Activated naive CD4-positive, alpha-beta T cell treated with anti-CD3 and anti-CD28 coated beads, Interleukin-2, amount 50 U/mL, for 16 hours (primary cell): ENCODE measurements at places on chromosomes 2 and 18.

GRCh38 chr2:212726403-212726802, 187.8 kb upstream of the ERBB4 start:
- no peak for DNase-seq

DNA sequence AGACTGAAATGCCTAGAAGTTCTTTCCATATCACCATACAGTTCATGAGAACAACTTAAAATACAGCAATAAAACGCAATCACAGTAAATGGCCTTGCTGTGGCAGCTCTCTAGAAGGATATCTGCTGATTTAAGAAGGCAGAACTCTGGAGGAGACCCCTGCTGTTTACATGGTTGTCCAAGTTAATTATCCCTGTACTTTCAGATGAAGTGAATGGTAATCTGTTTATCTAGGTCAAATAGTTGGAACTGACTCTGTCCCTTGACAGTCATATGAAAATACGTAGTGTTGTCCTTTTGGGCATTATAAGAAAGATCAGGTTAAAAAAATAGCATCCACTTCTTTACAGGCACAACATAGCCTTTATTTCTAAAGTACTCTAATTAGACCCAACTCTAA, 115.6 kb downstream of the COLEC12 start:
- no peak for DNase-seq

GRCh38 chr18:60162388-60162787, 210.2 kb downstream of the MC4R start:
- no peak for DNase-seq

DNA sequence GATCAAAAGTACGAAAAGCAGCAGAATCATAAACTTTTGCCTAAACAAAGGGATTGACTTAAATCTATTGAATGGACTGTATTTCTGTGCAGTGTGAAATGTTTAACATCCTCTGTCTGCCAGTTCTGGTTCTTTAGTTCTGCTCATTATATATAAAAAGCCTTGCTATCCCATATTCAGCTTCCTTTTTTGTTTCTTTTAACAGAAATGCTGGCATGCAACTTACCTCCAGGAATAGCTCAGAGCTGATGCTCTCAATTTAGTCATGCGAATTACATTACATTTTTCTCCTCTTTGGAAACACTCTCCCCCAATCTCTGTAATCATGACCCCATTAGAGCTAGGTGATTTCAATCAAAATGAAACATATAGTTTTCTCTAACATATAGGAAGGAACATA, 73.6 kb downstream of the SPHKAP start:
- no peak for DNase-seq

GRCh38 chr18:43772907-43773306, 495.6 kb upstream of the SYT4 start:
- no peak for DNase-seq

GRCh38 chr2:45182667-45183295, 173.5 kb upstream of the SIX2 start:
- no peak for DNase-seq

GRCh38 chr18:9827211-9827792, 58.5 kb upstream of the TXNDC2 start:
- no peak for DNase-seq

GRCh38 chr2:10162586-10163497, 40.3 kb downstream of the RRM2 start:
- DNase-seq: no peak

DNA sequence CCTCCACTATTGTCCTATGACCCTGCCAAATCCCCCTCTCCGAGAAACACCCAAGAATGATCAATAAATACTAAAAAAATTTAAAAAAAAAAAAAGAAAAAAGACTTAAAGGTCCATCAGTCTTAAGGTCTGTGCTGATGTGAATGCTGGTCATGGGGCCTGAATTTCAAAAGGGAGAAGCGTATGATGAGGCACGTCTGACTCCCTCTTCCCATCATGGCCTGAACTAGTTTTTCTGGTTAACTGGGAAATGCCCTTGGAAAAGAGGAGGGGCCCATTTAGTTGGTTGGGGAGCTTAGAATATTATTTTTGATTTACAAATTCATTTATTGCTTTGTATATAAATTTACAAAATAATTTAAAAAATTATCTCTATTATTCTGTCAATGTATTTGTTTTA, 291.0 kb upstream of the CDH19 start:
- DNase-seq: no peak

DNA sequence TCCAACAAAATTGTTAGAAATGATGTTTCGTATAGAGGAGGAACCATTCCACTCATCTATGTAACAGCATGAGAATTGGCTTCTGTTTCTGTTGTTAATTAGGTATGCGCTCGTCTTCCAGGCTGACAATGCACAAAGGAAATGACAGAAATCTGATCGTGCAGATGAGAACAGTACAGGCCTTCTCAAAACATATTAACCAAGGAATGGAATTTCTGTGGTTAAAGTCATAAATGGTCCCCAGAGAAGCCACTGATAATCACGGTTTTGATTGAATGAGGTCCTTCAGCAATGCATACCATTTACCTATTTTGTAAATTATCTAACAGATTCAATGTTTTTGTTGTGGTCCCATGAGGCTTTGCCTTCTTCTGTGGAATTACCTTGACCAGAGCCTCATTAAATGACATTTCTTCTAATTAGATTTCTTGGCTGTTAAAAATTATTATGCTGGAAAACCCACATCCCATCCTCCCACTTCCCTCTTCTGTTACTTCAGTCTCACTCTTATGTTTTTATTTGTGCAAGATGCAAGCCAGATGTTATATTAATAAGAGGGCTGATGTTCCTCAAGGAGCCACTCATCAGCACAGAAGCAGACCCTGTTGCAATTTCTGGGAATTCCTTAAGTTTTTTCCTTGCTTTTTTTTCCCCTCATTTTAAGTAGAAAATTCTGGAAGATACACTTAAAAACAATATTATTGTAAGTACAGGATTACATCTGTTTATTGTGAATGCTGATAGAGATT, 395.8 kb downstream of the PID1 start:
- no peak for DNase-seq

- DNase-seq: no peak
Observed at GRCh38 chr2:27255660-27256059, 7.2 kb downstream of the SLC30A3 start.

DNA sequence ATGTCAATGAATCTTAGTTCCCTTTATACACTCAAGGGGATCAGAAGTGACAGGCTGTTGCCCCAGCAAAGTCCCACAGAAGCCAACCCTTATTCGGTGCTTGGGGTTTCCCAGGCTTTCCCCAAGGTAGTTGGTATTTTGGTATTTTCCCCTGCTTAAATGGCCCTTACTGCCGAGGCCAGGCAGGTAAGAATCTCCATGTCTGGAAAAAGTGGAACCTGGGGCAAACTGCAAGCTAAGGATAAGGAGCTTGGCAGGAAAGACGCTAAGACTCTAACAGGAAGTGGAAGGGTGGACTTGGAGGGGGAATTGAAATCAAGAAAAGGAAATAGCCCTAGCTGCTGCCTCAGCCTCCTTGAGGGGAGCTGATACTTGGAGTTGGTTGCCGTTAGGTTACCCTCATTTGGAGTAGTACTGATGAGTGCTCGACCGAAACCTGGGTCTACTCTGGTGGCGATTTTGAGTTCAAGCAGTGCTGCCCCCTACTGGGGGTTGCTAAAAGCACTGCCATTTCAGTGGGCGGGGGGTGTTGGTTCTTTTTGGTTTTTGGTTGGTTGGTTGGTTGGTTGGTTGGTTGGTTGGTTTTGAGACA, 3.3 kb upstream of the GPBAR1 start:
- peak; percentile 61 for DNase-seq

- no peak for DNase-seq
Observed at GRCh38 chr18:12287131-12287681, 20.8 kb upstream of the TUBB6 start.

- DNase-seq: no peak
Observed at GRCh38 chr18:54983041-54983686, 23.9 kb upstream of the CCDC68 start.

DNA sequence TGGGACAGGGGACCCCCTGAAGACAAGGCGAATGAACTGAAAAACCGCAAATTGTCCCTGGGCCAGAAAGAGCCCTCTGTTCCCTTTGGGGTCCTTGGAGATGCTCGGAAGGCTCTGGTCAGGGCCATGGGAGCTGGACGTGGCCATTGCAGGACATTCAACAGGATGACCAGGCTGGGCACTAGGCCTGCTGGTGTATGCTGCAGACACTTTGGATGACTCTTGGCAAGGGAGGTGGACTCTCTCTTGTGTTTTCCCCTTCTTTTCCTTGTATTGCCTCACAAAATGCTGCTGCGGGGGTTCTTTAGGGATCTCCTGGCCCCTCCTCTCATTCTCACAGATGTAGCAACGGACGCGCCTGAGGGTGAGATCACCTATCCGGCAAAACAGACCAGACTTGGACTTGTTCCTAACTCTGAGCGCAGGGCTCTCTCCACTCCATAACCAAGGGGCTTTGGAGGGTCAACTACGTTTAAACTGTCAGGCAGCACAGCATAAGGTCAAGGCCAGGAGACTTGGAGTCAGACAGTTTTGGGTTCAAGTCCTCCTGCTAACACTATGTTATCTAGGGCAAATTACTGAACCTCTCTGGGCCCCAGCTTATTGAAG, 41.8 kb upstream of the SH3RF3 start:
- no peak for DNase-seq

- DNase-seq: no peak
Observed at GRCh38 chr2:150538651-150539201, 51.3 kb upstream of the RND3 start.

- no peak for DNase-seq
Observed at GRCh38 chr18:69951182-69951581, 3.5 kb upstream of the CD226 start.

- DNase-seq: no peak
Observed at GRCh38 chr2:151381266-151381665, 23.9 kb downstream of the TNFAIP6 start.

GRCh38 chr2:34001557-34001956, 402.5 kb upstream of the FAM98A start:
- DNase-seq: no peak

GRCh38 chr2:203685789-203686420, 20.5 kb upstream of the CD28 start:
- no peak for DNase-seq

DNA sequence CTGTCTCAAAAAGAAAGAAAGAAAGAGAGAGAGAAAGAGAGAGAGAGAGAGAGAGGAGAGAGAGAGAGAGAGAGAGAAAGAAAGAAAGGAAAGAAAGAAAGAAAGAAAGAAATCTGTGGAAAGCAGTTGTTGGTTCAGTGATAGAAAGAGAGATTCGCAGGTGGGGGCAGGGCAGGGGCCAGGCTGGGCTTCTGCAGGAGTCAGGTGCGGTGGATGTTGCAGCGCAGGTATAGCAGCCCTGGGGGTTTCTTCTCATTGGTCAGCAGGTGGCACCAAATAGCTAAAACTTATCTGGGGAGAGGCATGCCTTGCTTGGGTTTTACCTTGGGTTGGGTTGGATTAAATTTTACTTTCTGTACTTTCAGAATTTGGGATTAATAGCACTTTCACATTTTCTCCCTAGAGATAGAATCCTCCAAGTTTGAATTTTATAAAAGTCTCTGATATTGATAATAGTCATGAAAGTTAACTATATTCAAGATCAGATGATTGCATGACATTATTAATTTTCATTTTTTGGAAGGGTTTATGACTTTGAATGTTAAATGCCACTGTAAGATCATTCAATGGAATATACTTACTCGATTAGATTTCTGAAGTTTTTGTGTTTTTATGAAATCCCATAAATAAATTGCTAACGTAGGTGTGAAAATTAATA, 66.6 kb downstream of the SPTBN1 start:
- DNase-seq: peak; percentile 59

DNA sequence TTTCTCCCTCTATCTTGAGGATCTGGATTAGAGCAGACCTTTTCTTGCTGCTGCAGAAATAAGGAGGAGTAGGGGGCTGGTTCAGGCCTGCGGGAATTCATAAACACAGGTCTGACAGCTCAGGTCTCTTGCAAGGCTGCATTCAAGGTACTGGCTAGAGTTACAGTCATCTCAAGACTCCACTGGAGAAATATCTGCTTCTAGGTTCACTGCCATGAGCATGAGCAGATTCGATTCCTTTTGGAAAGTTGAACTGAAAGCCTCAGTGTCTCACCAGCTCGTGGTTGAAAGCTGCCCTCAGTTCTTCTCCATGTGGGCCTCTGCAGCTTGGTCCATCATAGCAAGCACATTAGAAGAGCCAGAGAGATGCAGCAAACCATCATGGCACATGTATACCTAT, 124.4 kb upstream of the SETBP1 start:
- DNase-seq: no peak

- no peak for DNase-seq
Observed at GRCh38 chr2:149739883-149740265, 152.3 kb upstream of the MMADHC start.

DNA sequence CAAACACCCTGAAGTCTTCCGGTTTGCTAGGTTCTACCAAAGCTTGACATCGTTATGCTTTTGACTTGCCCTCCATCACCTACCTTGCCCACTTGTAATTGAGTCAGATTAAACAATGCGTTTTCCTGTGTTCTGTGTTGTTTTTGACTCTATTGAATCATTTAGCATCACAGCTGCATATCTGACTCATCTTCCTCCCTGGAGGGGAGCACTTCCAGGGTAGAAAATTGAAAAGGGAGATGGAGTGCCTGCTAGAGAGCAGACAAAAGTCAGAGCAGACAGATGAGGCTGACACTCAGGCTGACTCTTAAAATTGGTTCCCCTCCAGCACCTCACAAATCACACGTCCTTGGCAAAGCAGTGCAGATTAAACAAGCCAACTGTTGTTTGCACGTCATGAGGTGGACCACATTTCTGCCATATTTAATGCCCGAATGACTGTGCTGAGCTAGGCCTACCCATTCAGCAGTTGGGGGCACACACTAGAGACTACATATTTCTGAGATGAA, 2.2 kb downstream of the MPP4 start:
- no peak for DNase-seq

DNA sequence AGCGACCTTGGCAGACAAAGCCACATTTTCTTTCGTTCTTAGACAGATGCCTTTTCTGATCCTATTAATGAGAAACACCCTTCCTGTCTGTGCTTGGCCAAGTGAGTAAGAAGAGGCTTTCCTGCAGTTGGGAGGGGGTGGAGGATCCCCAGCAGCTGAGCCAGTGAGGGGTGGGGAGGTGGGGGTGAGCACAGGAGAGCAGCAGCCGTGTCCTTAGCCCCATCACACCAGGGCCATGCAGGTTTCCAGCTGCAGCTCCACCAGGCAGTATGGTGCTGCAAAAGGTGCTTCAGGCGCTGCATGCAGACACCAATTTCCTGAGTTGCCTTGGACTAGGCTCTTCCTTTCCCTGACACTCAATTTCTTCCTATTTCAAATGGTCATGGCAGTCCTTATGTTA, 123.3 kb upstream of the SIX2 start:
- DNase-seq: no peak

- DNase-seq: no peak
Observed at GRCh38 chr2:201654616-201655384, 11.5 kb upstream of the TMEM237 start.

- no peak for DNase-seq
Observed at GRCh38 chr2:227124811-227125210, 39.2 kb downstream of the COL4A4 start.

- no peak for DNase-seq
Observed at GRCh38 chr18:54416436-54416835, 58.7 kb downstream of the C18orf54 start.
